H9 (cell line): ENCODE measurements at places on chromosomes 13 and 19. TPM values are rescaled to one million over a fixed set of nuclear protein-coding genes. Genes with fewer than 3 reads are reported as not detected.

- no peak for DNase-seq
Measured at GRCh38 chr13:46535825-46536224, 17.1 kb upstream of the LRCH1 start.

GRCh38 chr13:99982036-99982730 is 599 bp downstream of the ZIC2 start:
- DNase-seq = no peak

DNA sequence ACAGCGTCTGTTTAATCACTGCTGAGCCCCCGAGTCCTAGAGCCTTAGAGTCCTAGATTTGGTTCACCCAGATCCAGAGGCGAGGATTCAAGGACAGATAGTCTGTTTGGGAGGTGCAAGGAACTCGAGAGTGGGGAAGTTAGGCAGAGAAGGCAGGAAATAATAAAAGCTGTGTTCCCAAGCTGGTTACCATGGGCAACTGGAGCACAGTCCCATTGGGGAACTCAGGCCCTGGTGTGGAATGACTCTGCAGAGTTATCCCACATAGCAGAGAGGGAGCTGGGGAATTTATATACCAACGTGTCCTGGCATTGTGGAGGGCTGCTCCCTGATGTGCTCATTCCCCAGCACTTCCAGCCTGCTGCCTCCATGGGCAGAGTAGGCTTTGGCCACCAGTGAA is 9.7 kb downstream of the IGSF23 start:
- DNase-seq = no peak

DNA sequence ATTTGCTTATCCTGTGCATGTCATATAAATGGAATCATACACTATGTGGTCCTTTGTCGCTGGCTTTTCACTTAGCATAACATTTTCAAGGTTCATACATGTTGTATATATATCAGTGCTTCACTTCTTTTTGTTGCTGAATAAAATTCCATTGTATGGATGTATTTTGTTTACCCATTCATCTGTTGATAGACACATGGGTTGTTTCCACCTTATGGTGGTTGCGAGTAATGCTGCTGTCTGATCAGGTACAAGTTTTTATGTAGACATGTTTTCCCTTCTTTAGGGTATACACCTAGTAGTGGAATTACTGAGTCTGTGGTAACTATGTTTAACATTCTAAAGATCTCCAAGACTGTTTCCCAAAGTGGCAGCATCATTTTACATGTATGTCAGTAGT is 102.5 kb downstream of the RNF17 start:
- no peak for DNase-seq

GRCh38 chr13:31435536-31435935 is 235.8 kb downstream of the B3GLCT start:
- DNase-seq = no peak

GRCh38 chr19:28631961-28632360 is 581.0 kb downstream of the UQCRFS1 start:
- DNase-seq = no peak

DNA sequence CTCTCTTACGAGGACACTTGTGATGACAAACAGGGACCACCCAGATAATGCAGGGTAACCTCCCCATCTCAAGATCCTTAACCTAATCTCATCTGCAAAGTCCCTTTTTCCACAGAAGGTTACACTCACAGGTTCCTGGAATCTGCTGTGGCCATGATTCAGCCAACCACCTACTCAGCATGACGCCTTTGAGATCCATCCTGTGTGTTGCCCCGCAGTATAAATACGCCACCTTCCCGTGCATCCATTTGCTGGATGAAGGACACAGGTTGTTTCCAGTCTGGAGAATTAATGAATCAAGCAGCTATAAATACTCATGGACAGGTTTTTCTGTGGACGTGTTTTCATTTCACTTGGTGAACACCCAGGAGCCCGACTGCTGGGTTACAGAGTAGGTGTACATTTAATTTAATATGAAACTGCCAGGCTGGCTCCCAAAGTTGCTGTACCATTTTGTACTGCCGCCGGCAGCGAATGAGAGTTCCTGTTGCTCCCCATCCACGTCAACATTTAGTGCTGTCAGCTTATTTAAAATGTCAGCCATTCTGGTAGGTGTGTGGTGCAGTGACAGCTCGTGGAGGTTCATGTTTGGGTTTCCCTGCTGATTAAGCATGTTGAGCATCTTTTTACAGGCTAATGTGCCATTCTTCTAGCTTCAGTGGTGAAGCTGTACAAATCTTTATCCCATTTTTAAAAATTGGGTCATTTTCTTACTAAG is 40.2 kb downstream of the ELL start:
- no peak for DNase-seq

- DNase-seq = peak; percentile 69
Measured at GRCh38 chr19:10568062-10568825, 535 bp downstream of the CDKN2D start.

DNA sequence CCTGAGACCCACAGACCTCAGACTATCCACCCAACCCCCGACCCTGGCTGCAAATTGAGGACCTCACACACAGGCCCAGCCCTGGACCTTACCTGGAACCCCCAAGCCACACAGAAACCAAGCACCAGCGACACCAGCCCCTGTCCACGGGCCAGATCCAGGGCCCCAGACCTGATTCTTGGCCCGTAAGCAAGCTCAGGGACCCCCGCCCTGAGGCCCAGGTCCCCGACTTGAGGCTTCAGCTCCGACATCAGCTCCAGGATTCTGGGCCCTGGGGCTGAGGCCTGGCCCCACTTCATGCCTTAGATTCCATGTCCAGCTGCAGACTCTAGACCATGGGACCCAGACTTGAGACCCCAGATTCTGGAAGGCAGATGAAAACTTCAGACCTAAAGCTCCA is 6.3 kb downstream of the TTYH1 start:
- DNase-seq = no peak

DNA sequence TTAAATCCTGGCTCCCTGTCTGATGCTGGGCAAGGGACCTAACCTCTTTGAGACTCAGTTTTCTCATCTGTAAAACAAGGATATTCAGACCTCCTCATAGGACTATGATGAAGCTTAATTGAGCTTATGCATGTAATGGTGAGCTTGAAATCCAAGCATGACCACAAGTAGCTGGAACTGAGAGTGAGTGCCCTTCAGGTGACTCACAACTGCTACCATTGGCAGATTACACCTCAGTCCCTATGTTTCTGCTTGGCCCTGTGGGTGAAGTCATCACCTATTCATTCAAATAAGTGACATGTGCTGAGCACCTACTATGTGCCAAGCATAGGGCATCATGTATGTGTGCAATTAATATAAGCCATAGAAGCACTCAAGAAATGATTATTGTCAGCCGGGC is 25.7 kb downstream of the NOVA2 start:
- no peak for DNase-seq

DNA sequence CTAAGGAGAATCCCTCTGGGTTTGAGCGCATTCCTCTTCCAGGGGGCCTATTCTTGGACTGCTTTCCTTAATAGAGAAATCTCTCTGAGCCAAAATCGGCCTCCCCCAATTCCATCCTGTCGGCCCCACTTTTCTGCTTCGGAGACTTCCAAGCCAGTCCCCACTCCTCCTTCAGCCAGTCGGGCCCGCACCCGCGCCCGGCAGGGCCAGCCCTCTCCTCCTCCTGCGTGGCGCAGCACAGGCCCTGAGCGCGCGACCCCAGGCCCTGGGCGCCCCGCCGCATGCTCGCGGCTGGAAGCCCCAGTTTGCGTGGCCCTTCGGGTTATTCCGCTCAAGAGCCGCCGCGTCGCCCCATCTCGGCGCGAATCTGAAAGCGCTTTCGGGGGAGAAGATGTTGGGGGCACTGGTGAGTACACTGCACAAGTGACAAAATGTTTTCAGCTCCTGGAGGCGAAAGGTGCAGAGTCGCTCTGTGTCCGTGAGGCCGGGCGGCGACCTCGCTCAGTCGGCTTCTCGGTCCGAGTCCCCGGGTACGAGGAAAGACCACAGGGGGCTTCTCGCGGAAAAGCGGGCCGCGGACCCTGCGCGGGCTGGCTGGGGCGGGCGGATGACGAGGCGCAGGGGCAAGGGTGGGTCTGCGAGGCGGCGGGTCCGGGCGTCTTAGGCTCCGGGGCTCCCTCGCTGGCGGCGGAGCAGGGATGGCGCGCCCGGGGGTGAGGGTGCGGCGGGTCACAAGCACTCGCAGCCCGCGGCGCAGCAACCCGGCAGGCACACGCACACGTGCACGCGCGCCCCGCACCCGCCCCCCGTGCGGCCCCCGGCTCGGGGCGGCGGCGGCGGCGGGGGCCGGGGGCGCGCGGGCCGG is at the start of gene IL17D:
IL17D (plus strand) TSS at position 785 of the 865 bp plus-strand sequence. CDS start 303 bp downstream, outside the sequence.
- DNase-seq = no peak

GRCh38 chr19:16003391-16003790 is 54.6 kb downstream of the OR10H4 start:
- DNase-seq = no peak

GRCh38 chr13:65461590-65461989 is 1768.5 kb downstream of the PCDH9 start:
- no peak for DNase-seq

GRCh38 chr13:24683838-24684599 is 3.8 kb downstream of the ATP12A start:
- DNase-seq = peak; percentile 86

DNA sequence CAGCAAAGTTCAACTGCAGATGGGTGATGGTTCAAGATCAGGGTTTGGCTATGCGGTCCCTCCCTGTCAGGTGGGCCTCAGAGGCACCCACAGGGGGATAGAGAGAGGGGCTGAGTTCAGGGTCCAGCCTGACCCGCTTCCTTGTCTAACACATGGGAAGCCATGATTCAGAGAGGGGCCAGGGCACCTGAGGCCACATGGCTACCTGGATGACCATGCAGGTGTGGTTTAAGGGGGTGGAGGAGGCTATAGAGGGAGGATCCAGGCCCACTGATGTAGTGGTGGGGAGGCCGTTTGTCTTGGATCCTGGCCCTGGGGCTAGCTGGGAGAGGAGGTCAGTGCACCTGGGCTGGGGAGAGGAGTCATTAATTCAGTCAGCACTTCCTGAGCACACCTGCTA is 56.7 kb downstream of the ZNF536 start:
- no peak for DNase-seq

DNA sequence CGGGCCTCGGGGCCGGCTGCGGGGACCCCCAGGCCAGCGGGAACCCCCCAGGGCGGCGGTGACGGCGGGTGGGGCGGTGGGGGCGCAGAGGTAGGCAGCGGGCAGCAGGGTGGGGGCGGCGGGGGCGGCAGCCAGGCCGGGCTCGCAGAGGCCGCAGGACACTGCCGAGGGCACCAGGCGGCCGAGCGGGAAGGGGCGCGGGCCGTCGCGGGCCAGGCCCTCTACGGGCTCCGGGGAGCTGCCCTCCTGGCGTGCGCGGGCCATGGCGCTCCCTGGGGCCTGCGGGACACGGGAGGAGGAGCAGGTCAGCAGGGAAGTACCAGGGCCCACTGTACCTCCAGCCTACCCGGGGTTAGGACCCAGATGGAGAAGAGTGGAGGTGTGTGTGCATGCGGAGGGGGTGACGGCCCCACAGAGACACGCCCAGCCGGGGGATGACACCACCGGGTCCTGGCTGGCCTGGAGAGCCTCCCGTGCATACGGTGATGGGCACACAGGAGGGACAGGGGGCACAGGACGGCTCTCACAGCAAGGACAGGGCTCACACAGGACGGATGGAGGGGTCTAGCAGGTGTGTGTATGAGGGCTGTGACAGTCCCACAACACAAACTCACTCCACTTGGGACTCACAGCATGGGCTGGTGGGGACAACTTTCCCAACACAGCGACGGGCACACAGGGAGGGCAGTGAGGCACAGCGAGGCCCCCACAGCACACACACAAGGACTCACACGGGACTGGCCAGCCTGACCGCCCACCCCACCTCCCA is 2.6 kb downstream of the BBC3 start:
- peak; percentile 73 for DNase-seq

DNA sequence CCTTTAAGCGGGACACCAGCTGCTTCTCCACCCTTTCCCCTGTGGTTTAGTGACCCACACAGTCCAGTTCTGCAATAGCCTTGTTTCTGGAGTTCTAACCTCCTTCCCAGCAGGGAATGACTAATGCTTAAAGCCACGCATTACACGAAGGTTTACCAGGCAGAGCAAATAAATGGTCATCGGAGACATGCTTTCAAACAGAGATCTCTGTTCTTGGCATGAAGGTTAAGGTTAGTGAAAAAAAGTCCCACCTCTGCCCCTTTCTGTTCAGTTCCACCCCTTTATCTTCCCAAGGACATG is 25.3 kb upstream of the MEDAG start:
- DNase-seq = no peak

The MAB21L1 gene
- total RNA-seq = not detected in 2 replicates

The CYP4F11 gene
- not detected in 2 replicates for total RNA-seq
